Cardiac ventricle fibroblast (primary cell): ENCODE measurements at places on chromosomes 4 and X. TPM values are rescaled to one million over a fixed set of nuclear protein-coding genes. Genes with fewer than 3 reads are reported as not detected.

The CXorf51A gene
- total RNA-seq, result not detected in 2 replicates

The P2RY10 gene
- total RNA-seq, result not detected in 2 replicates

The SMR3A gene
- not detected in 2 replicates for total RNA-seq

The HPGD gene
- not detected in 2 replicates for total RNA-seq

The SPANXN4 gene
- total RNA-seq, result not detected in 2 replicates

The ITM2A gene
- 6.3 and 7.4 TPM in 2 replicates for total RNA-seq

The SRPX2 gene
- 160 and 169 TPM in 2 replicates for total RNA-seq

The PRR32 gene
- not detected in 2 replicates for total RNA-seq
